ENCODE measurements at places on chromosomes 7 and 10.

DNA sequence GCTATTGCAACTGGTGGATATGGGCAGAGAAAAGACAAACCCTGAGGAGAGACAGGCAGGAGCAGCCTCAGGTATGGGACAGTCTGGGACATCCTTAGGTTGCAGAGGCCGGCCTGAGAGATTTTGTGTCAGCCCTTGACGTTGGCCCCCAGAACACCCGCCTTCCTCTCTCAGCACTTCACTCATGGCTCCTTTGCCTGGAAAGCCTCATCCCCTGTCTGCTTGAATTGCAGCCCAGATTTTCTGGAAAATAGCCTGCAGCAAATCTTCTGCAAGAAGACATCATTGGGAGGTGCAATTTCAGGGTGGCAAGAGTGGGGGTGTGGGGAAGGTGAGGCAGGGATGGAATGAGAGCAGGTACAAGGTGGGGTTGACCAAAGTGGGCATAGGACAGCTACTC is 2.2 kb upstream of the FRMD4A start:
- no peak for DNase-seq

DNA sequence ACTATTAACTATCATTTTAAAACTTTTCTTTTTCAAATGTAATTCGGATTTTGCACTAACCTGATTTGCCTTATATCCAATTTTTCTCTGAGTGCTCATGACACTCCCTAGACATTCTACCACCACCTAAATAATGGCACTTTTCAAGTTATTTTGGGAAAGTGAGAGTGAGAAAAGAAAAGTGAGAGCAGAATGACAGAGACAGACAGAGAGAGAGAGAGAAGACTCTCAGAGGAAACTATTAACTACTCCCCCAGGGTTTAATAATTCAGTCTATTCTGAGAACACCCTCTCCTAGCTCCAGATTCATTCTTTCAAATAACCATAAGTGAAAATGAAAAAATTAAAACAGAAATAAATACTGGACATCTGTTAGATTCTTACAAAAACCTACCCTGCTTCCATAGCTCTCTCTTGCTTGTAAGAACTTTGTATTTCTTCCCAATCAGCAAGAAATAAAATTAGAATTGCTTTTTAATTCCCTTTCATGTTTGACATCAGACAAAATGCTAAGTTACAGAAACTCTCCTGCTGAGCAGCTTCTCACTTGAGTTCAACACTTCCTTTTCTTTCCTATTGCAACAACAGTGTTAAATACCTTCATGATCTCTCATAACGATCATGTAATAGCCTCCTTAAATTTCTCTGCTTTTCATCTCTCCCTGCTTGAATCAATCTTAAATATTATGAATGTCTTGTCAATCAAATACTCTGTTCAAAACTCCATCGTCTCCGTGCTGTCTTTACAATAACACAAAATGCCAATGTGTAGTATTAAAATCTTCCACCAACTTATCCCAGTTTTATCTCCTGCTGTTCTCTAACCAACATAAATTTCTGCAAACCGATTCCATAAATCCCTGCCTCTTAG is 191.7 kb downstream of the SEMA3E start:
- DNase-seq, result no peak

GRCh38 chr10:78476844-78477243 is 443.2 kb downstream of the RPS24 start:
- no peak for DNase-seq

DNA sequence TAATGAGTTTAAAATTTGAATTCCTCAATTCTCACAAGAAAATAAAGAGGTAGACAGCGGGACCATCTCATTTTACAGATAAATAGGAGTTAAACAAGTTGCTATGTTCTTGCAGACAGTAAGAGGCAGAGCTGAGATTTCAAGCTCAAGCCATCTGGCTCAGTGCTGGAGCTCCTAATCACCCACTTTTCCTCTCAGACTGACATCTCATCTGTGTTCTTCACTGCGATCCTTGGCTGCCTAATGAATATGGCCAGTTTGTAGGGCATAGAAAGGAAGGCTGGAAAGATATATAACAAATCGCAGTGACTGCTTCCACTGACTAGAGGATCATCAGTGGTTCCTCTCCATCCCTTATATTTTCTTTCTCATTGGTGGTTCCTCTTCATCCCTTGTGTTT is 151.2 kb downstream of the MPP7 start:
- DNase-seq, result no peak

- DNase-seq, result no peak
Measured at GRCh38 chr10:133557381-133557780, 8.0 kb downstream of the SYCE1 start.
